ENCODE measurements at places on chromosomes 13 and 19.
A peak's percentile ranks its signal among the peaks of the same experiment; 100 is the strongest.

DNA sequence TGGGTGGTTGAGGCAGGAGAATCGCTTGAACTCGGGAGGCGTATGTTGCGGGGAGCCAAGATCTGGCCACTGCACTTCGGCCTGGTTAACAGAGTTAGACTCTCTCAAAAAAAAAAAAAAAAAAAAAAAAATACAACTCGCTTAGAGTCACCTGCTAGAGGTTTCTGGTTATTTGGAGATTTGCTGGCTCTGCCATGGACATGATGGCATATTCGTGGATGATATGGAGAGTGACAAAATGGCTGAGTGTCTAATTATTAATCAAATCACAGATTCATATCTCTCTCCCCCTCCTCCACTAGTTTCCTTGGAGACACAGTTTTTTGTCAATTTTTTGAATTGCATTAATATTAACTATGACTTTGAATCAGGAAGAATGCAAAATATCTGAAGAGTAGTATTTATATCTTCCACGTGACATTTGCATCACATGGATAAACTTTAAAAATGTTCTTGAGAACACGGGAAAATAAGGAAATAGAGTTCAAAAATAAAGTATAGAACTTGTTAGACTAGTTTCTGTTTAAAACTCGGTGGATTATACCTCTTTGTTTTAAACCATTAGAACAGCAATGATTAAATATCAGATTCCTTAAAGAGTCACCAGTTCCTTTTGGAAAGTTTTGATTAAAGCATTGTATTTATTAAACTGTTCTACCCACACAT is 47.8 kb downstream of the KLF5 start:
- no peak for DNase-seq

GRCh38 chr13:100112186-100112838 is 23.4 kb downstream of the PCCA start:
- DNase-seq, result no peak

DNA sequence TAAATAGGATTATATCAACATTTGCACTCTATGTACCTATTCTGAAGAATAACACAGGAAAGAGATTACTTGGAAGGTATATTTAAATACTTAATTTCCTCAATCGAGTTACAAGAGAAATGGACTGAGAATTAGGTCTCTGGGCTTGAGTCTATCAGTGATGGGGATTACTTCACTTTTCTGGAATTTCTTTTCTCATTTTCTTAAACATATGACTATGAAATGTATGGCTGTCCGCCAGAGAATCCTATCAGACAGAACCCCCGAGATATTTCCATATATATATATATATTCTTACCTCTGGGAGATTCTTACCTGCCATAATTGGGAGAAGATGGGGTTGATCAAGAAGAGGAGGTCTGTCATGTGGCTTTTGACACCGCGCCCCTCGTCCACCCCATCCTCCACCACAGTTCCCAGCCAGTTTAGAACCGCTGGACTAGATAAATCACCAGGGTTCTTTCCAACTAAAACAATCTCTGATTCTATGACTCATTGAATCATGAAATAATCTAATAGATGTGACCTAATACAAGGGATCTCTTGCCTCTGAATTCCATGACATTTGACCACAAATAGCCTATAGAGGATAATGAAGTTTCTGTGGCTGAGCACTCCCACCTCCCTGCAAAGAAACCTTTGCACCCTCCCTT is 231.3 kb downstream of the TBC1D4 start:
- no peak for DNase-seq

DNA sequence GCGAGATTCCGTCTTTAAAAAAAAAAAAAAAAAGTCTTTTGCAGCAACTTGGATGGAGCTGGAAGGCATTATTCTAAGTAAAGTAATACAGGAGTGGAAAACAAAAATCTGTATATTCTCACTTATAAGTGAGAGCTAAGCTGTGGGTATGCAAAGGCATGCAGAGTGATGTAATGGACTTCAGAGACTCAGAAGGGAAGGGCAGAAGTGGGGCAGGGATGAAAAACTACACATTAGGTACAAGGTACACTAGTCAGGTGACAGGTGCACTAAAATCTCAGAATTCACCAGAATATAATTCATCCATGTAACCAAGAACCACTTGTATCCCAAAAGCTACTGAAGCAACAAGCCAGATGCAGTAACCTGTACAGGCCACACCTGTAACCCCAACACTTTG is 2.0 kb downstream of the GP6 start:
- no peak for DNase-seq

DNA sequence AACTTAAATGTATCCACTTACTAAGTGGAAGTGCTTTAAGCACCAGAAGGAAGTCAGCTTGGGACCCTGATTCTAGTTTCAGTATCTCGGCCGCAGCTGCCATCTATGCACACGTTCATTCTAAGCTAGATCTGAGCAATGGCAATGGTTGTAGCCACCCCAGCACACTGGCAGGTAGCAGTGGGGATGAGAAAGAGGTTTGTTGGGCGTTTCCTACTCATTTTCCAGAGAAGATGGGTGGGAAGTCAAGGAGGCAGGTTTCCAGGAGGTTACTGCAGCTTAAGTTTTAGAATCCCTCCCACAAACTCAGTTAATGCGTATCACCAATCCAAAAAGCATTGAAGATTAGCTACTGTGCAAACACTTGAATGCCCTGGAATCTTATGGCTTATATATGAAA is 114.2 kb upstream of the TSC22D1 start:
- DNase-seq, result no peak

DNA sequence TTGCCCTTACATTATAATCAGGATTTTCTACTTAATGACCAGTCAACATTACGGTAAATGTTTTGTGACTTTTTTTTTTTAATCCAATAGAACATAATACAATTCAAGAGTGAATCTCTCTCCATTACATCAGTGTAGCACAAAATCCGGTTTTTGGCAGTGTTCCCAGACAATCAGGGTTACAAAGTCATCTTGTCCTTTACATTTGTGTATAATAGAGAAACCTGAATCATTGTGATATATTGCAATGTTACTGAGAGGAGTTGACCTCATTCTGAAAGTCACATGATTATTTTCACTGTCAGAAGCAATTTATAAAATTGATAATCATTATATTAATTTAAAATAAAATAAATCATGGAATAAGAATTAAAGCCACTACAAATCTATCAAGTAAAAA is 1346.0 kb upstream of the SPRY2 start:
- no peak for DNase-seq

DNA sequence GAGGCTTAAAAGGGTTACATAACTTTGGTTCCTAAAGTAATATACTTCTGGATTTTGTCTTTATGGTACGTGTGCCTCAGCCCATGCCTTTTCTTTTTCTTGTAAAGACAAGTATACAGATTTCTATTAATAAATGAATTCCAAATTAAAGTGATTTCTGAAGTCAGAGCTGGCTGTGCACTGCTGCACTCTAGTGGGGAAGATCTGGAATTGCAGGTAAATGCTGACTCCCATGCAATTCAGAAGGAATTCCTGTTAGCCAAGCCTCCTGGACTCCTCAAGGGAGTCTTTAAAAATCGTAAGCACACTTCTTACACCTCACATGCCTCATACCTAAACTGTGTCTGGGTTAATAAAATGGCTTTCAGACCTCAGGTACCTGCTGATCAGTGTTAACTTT is 118.4 kb upstream of the SLC7A1 start:
- DNase-seq, result peak; percentile 4

DNA sequence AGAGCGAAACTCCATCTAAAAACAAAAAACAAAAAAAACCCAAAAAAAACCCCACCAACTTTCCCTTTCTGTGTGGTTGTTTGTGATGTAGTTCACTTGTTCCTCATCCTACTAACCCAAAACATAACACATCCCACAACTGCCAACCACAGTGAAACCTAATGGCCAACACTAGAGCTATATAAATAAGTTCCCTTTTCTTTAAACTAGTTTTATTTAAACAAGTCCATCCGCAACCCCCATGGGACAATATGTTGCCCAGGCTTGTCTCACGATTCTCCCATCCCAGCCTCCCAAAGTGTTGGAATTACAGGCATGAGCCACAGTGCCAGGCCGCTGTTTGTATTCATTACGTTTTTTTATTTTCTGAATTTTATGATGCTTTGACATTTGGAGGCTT is 71.2 kb upstream of the ADGRE5 start:
- DNase-seq, result peak; percentile 2

DNA sequence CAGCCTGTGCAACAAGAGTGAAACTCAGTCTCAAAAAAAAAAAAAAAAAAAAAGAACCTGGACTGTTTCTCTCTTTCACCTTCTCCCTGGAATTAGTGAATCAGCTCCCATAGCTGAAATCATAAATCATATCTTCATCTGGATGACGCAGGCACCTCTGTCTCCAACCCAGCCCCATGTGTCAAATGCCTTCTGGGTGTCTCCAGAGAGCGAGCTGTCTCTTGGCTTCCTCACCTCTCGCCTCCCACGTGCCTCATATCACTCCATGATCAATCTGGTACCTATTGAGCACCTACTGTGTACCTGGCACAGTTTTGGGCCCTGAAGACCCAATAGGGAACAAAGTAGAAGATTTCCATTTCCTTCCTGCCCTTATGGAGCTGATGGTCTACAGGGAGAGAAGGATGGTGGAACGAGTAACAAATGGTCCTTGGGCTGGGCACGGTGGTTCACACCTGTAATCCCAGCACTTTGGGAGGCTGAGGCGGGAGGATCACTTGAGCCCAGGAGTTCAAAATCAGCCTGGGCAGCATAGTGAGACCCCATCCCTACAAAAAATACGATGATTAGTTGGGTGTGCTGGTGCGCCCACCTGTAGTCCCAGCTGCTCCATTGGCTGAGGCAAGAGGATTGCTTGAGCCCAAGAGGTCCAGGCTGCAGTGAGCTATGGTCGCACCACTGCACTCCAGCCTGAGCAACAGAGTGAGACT is 2.5 kb downstream of the HSD11B1L start:
- DNase-seq, result no peak

GRCh38 chr13:89163096-89163495 is 1491.9 kb downstream of the SLITRK5 start:
- DNase-seq, result no peak

- no peak for DNase-seq
These were observed 68.3 kb downstream of the DACH1 start for GRCh38 chr13:71798707-71799106.
